Left colon (tissue), 2 donors: ENCODE measurements at places on chromosomes 13 and 19. TPM values are rescaled to one million over a fixed set of nuclear protein-coding genes. Genes with fewer than 3 reads are reported as not detected.

The ATP4B gene
- total RNA-seq: not detected

The TUBA3C gene
- total RNA-seq: not detected

The RCBTB2 gene
- total RNA-seq: 6.7 TPM

The KRTDAP gene
- total RNA-seq: not detected

The ZNF556 gene
- total RNA-seq: 0.12 TPM

The PLPPR3 gene
- total RNA-seq: not detected

The ZNF737 gene
- 8.7 TPM for total RNA-seq

The KLK14 gene
- 0.49 TPM for total RNA-seq

The NMRK2 gene
- not detected for total RNA-seq

The NLRP5 gene
- not detected for total RNA-seq

The FAM216B gene
- total RNA-seq: not detected

The IZUMO1 gene
- not detected for total RNA-seq

The C1QTNF9B gene
- total RNA-seq: not detected

The RAB3A gene
- 6.3 TPM for total RNA-seq

The KL gene
- total RNA-seq: 1.0 TPM

The SNRNP70 gene
- 143 TPM for total RNA-seq

The KIR3DL2 gene
- total RNA-seq: not detected

The CEACAM8 gene
- total RNA-seq: 1.7 TPM

The PABPC3 gene
- 0.34 TPM for total RNA-seq

The NXNL1 gene
- total RNA-seq: not detected

The PTGIR gene
- total RNA-seq: 0.58 TPM

The NLRP11 gene
- 0.11 TPM for total RNA-seq

The OR7A5 gene
- total RNA-seq: not detected

The TLE2 gene
- 47.9 TPM for total RNA-seq

The MTIF3 gene
- total RNA-seq: 62.7 TPM

The RASL11A gene
- 67.5 TPM for total RNA-seq

The GRK1 gene
- 0.09 TPM for total RNA-seq

The NAPSA gene
- 1.1 TPM for total RNA-seq

The ERICH6B gene
- total RNA-seq: not detected

The C3 gene
- 162 TPM for total RNA-seq

The PCDH8 gene
- total RNA-seq: 0.12 TPM

The NCCRP1 gene
- not detected for total RNA-seq

The FBXO17 gene
- 3.3 TPM for total RNA-seq

The KLF5 gene
- total RNA-seq: 361 TPM

The TNNT1 gene
- 0.70 TPM for total RNA-seq

The SHISA7 gene
- not detected for total RNA-seq
